ENCODE measurements at places on chromosomes 7 and 10. TPM values are rescaled to one million over a fixed set of nuclear protein-coding genes. Genes with fewer than 3 reads are reported as not detected.

DNA sequence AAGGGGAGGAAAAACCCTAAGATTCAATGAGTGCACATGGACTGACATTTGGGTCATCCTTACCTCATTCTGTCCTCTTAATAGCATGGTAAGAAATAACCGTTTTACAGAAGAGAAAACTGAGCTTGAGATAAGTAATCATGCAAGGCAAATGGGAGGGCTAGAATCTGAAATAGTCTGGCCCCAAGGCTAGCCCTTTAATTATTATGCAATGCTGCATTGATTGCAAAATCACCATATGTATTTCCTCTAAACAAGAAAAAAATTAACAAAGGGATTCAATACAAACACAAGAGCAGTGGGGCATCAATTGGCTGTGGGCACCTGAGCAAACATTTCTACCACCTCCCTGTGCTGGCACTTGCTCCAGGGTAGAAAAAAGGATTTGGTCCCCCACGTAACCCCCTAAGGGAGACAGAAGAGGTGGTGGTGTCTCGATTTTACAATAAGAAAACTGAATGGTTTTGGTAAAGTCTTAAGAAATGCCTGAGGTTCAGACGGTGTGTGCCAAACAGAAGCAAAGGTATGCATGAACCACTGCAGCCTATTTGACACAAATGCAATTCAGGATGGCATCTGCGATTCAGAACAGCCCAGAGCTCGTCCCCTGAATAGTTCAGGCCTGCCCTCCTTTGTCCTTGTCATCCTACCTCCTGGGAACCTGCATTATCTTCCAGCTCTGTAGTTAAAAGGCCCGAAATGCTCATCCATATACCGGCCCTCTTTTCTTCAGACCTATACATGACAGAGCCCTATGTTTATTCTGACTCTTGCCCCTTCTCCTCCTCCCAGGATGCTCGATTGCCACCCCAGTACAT is 23.6 kb downstream of the PIP4K2A start:
- peak; percentile 84 for DNase-seq

The FANK1 gene
- 10.6 TPM for polyA plus RNA-seq

The EPDR1 gene
- polyA plus RNA-seq: 22.5 TPM

The MALRD1 gene
- 2.6 TPM for polyA plus RNA-seq

DNA sequence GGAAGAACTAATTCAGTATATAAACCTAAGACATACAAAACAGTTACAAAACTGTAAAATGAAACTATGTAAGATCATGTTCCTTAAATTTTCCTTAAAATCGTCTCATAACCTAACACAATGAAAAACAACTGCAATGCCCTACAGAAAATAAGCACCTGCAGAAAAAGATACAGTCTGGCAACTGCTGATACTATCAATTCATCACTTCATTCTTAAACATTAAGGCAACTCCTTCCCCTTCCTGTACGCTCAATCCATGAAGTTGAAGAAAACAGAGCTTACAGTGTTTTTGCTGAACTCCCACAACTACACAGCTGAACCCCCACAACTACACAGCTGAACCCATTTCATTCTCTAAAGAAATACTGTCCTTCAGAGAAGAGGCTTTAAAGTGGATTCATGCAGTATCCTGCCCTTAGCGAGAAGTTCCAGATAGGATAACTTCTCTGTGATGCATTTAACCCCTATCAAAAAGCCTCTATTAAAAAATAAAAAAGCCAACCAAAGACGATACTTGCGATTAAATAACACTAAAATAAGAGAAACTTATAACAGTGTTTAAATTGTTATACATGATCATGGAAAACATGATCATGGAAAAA is 50.0 kb downstream of the JMJD1C start:
- peak; percentile 33 for DNase-seq

DNA sequence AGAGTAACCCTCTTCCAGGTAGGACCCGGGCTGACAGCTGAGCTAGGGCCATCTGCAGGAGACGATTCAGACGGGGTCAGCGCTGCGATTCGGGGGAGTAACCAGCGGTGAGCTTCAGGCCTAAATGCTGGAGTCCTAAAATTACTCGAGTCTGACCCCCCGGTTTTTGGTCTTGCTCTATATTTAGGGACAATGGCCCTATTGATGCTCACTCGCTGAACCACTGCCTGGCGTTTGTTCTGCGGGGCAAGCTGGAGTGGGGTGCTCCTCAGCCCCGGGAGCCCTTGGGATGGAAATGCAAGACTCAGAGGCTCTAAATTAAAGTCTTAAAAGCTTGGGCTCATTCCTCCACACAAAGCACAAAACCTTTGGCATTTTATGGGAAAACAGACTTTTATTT is 120.0 kb downstream of the PRKAG2 start:
- DNase-seq: no peak

- no peak for DNase-seq
Observed at GRCh38 chr7:114243646-114244045, 171.0 kb upstream of the FOXP2 start.

The SUN3 gene
- 0.53 TPM for polyA plus RNA-seq

The WNT8B gene
- 0.02 TPM for polyA plus RNA-seq

GRCh38 chr7:24826662-24827020 is 69.4 kb upstream of the GSDME start:
- DNase-seq: no peak

GRCh38 chr10:34504534-34504933 is 310.6 kb downstream of the PARD3 start:
- DNase-seq: no peak

DNA sequence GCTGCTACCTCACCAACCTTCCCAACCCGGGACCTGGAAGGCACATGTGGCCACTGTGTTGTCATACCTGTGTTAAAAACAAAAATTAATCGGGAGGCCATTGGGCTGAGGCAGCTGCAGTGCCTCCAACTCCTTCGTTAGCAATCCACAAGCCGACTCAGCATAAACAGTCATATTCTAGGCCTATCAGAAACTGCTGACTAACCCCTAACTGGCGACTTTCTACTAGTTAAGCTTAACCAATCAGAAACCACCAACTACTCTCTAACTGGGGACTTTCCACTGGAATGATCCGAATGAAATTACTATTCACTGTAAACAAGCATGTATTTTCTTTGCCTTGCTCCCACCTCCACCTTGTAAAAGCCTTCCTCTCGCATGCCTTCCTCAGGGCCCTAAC is 14.1 kb upstream of the TMEM72 start:
- no peak for DNase-seq

GRCh38 chr10:90526721-90527120 is 331.1 kb downstream of the HTR7 start:
- peak; percentile 60 for DNase-seq

The IFRD1 gene
- 39.1 TPM for polyA plus RNA-seq

- DNase-seq: peak; percentile 42
Observed at GRCh38 chr7:143002898-143003297, 24.0 kb downstream of the OR9A2 start.

DNA sequence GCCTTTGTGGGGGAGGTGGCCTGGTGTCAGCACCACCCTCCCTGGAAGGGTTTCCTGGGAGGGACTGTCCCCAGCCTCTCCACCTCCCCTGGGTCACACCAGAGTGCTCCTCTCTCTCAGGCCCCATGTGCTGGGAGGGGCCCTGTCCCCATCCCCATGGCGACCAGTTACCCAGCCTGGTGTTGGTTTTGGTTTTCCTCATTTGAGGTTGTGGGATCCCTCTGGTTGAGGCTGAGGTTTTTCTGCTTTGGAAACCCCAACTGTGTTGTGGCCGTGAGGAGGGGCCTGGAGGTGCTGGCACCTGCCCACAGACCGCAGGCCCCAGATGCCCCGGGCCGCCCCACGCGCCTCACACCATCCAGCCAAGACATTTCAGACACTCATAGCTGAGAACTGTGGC is 106.3 kb downstream of the GRK5 start:
- no peak for DNase-seq

- DNase-seq: no peak
Observed at GRCh38 chr10:12940791-12941190, 60.7 kb downstream of the CCDC3 start.

GRCh38 chr7:72504061-72504706 is 92.0 kb upstream of the CALN1 start:
- no peak for DNase-seq

DNA sequence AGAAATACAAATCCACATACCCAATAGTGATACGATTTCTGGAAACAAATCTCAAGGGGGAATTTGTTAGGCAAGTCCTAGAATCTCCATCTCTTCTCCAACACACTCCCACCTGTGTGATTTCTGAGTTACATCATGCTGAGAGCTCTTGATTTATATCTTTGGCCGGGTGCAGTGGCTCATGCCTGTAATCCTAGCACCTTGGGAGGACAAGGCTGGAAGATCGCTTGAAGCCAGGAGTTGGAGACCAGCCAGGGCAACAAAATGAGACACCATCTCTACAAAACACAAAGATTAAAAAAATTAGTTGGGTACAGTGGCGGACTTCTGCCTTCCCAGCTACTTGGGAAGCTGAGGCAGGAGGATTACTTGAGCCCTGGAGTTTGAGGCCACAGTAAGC is 1.5 kb upstream of the MTPN start:
- no peak for DNase-seq

DNA sequence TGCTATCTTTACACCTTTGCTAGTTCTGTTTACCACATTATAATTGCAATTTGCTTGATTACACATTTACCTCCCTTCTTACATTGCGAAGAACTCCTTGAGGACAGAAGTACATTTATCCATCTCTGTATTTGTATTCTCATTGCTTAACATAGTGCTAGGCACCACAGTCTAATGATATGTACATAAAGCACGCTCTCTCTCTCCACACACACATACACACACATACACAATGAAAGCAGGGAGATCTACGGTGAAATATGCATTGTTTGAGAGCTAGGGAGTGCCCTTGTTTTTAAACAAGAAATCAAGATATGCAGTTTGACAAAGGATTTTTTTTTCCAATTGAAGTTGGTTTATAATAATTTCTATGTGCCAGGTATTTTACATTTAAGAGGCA is 148.7 kb downstream of the BMPER start:
- DNase-seq: no peak

DNA sequence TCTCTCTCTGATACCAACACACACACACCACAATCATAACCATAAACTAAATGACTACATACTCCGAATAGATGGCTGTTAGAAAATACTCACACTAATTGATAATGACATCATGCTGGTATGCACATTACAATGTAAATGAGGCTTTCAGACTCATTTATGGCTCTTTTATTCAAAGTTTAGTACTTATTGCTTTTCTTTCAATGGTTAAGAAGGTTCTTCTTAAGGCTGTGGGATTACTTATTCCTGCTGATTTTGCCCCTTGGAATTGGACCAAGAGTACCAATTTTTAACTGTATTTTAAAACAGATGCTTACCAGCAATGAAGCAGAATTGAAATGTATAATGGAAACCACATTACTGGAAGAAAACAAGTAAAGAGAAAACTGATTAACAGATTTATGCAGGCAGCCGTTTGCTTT is 20.6 kb upstream of the CABCOCO1 start:
- DNase-seq: peak; percentile 38

DNA sequence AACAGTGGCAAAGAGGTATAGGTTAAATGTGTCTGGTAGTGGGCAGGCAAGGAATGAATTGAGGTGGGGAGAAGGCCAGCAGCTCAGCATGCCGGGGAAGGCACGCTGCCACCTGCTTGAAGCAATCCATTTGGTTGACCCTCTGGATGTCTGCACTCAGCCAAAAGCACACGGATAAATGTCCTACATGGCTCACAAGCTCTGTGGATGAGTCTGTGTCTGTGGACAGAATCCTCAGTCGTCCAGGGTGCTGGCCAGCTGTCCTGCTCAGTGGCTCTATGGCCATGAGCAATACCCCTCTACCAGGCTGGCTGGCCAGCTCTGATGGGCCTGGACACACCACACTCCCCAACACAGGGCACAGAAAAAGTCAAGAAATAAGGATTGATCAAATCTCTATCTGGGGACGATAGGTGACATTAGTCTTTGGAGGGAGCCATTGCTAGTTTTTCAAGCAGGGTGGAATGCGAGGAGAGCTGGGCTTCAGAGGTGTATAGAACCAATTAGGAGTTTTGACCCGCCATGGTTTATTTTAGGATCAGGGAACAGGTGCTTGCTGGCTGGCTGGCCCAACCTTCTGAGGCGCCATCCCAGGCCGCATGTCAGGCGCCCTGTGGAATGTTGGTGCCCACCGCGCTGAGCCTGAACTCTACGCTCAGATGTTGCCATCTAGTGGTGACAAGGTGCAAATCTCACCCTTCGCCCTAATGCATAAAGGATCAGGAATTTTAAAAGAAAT is 493.4 kb downstream of the TNS3 start:
- DNase-seq: peak; percentile 75

The SRRM3 gene
- polyA plus RNA-seq: 0.71 TPM

The LOXL4 gene
- polyA plus RNA-seq: 2.0 TPM

GRCh38 chr10:61628875-61629513 is 33.7 kb upstream of the CABCOCO1 start:
- peak; percentile 59 for DNase-seq

DNA sequence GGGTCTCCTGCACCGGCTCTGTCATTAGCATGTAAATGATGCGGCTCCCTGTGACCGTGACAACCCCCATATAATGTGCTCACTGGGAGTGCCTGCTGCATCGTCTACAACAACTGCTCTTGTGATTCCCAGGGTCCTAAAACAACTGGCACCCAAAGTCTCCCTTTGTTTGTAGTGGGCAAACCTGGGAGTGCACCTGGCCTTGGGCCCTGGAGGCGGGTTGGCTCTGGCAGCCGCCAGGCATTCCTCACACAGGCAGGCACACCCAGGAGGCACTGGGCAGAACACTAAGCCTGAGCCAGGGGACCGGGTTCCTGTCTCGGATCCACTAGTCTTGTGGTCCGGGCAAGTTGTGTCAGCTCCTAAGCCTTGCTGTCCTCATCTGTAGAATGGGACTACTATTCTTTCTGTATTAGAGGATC is 115.5 kb upstream of the GPR26 start:
- no peak for DNase-seq

The C10orf67 gene
- polyA plus RNA-seq: 1.1 TPM

- peak; percentile 65 for DNase-seq
Observed at GRCh38 chr7:77428777-77429231, 12.7 kb upstream of the GSAP start.

The PAPOLB gene
- 0.04 TPM for polyA plus RNA-seq

- no peak for DNase-seq
Observed at GRCh38 chr7:26469188-26469587, 177.5 kb downstream of the SNX10 start.

DNA sequence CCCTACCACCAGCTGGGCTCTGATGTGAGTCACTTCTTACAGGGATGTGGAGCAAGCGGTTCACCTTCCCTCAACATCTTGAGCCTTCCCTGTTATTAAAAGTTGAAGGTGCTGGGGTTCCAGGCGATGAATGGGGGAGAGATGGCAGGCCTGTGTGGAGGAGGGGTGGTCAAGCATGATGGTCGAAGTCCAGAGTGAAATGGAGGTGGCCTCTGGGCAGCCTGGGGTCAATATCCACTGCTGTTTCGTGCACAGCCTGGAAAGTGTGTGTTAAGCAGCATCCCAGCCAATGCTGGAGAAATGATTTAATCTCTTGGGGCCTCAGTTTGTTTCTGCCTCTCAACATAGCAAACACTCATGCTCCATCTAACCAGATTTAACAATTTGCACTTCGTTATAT is 33.7 kb upstream of the DMBT1 start:
- no peak for DNase-seq

The MACROH2A2 gene
- 5.7 TPM for polyA plus RNA-seq

GRCh38 chr7:64879086-64879730 is 23.9 kb upstream of the ZNF273 start:
- DNase-seq: no peak

Data from lung (tissue), 17 donors.